ENCODE measurements at places on chromosomes 7 and 10. TPM values are rescaled to one million over a fixed set of nuclear protein-coding genes. Genes with fewer than 3 reads are reported as not detected.

ANKRD7 gene
- total RNA-seq: 2.9 TPM

IFIT2 gene
- 5.3 TPM for total RNA-seq

ZNF783 gene
- total RNA-seq: 17.0 TPM

- no peak for ATAC-seq
Observed at GRCh38 chr10:55474258-55474657, 673.2 kb upstream of the PCDH15 start.

- ATAC-seq: no peak
Observed at GRCh38 chr10:71815515-71816130, 35.4 kb downstream of the PSAP start.

- no peak for ATAC-seq
Observed at GRCh38 chr7:149330914-149331567, 69.0 kb downstream of the ZNF783 start.
